ENCODE measurements at places on chromosomes 7 and 10.

GRCh38 chr7:66720561-66720960 is 20.0 kb upstream of the RABGEF1 start:
- DNase-seq = no peak

- no peak for DNase-seq
Observed at GRCh38 chr7:141397236-141398163, 153.7 kb upstream of the AGK start.

GRCh38 chr7:156612930-156613329 is 27.6 kb upstream of the RNF32 start:
- DNase-seq = no peak

DNA sequence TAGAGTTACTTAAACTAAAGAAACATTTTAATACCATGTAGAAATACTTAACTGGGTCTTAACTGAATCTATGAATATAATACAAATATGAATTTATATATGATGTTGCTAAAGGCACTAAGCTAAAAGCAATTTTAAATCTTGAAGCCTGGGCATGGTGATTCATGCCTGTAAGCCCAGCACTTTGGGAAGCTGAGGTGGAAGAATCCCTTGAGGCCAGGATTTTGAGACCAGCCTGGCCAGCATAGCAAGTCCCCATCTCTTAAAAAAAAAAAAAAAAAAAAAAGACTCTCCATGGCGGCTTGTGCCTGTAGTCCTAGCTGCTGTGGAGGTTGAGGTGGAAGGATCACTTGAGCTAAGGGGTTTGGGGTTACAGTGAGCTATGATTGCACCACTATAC is 95.3 kb downstream of the CCSER2 start:
- DNase-seq = no peak

DNA sequence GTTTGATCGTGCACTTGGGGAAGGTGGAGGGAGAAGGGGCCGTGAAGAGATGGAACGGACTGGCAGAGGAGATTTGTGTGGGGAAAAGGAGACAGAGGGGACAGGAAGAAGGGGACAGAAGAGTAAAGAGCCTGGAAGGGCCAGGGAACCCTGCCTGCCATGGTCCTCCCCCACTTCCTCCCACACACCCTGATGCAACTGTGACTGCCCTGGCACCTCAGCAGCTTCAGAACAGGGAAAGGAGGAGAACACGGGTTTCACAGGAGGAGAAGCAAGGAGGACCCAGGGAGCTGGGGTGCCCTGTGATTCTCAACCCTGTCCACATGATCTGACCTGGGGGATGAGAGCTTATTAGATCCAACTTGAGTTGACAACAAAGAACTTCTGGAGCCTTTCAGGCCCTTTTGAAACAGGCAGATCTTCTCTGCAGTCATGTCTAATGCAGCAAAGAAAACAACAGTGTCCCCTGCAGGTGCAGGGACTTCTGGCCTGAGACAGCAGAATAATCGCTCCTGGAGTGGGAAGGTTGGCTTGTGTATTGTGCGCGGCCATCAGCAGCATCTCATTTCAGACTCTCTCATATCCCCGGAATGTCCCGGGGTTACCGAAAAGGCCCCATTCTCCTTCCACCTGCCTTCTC is 421.6 kb downstream of the PAXIP1 start:
- DNase-seq = peak; percentile 18

DNA sequence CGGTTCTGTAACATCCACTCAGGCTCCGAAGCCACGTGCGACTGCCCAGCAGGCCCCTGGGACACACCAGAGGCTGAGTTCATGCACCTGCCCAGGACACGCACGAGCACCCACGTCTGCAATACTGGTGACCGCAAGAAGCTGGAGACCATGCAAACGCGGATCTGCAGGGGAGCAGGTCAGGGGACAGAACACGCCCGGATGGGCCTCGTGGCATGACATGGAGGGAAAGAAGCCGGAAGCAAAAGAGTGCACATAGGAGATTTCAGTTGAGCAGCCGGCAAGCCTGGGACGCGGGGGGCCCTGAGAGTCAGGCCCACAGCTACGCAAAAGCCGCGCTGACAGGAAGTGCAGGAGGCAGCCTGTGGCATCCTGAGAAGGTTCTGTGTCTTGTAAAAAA is 73.7 kb downstream of the FOXL3 start:
- DNase-seq = no peak

DNA sequence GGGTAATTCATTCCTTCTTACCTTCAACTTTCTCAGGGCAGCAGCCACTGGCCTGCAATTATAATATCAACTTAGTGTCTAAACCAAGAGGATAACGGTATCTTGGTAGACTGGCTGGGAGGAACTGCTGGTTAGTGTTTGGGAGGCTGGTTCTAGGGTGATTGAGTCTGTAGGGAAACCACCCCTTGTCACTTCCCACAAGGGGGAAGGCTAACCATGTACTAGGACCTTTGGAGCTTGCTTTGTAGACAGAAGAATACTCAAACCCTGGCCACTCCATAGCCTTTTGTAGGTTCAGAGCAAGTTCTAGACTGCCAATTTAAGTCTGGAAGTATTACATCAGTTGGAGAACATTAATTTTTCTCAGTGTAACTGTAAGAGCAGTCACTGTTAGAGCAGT is 51.3 kb downstream of the NHLRC2 start:
- no peak for DNase-seq

DNA sequence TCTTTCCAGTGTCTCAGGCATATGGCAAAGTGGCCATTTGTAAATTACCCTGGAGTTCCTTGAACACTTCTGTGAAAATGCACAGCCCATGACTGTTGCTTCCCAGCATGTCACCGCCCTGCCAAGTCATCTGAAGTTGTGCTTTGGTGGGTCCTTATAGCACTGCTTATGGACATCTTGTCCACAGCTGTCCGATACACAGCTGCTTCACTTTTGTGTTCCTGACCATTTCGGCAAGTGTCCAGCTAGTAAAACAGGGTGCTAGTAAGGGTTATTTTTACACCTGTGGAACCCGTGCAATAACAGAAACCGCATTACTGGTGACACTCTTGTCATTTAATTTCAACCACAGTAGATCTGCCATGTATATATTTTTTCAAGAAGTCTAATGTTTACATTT is 29.7 kb downstream of the PIP4K2A start:
- no peak for DNase-seq

- DNase-seq = no peak
Observed at GRCh38 chr10:100613846-100614245, 78.1 kb downstream of the HIF1AN start.

GRCh38 chr10:97810446-97810845 is 38.6 kb upstream of the SFRP5 start:
- DNase-seq = no peak

DNA sequence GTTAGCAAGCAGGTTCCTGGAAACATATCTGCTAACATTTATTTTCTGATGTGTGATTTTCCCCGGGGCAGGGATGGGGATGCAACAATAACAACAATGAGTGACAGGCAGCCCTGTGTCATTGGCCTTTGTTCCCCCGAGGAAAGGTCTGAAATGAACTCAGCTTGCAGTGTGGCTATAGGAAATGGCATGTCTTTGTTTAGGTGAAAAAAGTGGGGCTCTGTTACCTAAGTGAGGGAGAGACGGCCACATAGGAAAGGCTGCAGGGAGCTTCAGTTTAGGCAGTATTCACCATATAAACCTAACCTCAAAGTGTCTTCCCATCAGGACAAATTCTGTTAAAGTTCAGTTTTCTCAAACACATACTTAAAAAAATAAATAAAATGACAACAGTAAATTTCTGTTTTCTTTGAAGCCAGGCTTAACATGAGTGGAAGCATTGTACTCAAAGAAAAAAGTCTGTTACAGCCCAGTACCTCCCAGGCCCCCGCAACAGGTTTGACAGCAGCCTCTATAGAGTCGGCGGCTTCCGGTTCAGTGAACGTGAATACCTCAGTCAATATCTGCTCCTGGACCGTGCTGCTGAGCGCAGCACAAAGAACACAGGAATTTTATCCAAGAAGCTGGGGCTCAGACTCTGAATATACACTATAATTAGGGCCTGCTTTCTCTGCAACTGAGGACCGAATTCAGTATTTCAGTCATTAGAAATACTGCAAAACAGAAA is 168.3 kb downstream of the GLI3 start:
- no peak for DNase-seq

- no peak for DNase-seq
Observed at GRCh38 chr10:61463035-61463909, 10.1 kb upstream of the TMEM26 start.
